Mesenchymal stem cell (in vitro differentiated cells and primary cell): ENCODE measurements at places on chromosomes 3 and 15.
A peak's percentile ranks its signal among the peaks of the same experiment; 100 is the strongest.

GRCh38 chr15:35603301-35603700 lies 57.3 kb upstream of the DPH6 start:
- no peaks in the 10 kb centered on the region for H3K36me3 ChIP-seq
- H3K4me1 ChIP-seq = no peaks in the 10 kb centered on the region
- DNase-seq = peak; percentile 26
- no peak overlapping the region for H3K27ac ChIP-seq

GRCh38 chr3:188646592-188646991 lies 492.6 kb downstream of the LPP start:
- no peaks in the 10 kb centered on the region for H3K4me1 ChIP-seq
- H3K36me3 ChIP-seq = peaks cover 5% of the 10 kb centered on the region
- H3K4me3 ChIP-seq = no peak overlapping the region
- H3K27ac ChIP-seq = no peak overlapping the region
- no peaks in the 10 kb centered on the region for H3K27me3 ChIP-seq
- peak; percentile 59 for DNase-seq

GRCh38 chr3:122668930-122669730 lies 11.5 kb upstream of the PARP14 start:
- H3K36me3 ChIP-seq = no peaks in the 10 kb centered on the region
- H3K27me3 ChIP-seq = no peaks in the 10 kb centered on the region
- H3K27ac ChIP-seq = peak overlapping the region; percentile 68
- DNase-seq = peak; percentile 53
- H3K4me3 ChIP-seq = no peak overlapping the region

- H3K27ac ChIP-seq = no peak overlapping the region
- H3K4me3 ChIP-seq = peak overlapping the region; percentile 52
- no peaks in the 10 kb centered on the region for H3K27me3 ChIP-seq
- DNase-seq = no peak
- no peaks in the 10 kb centered on the region for H3K4me1 ChIP-seq
- no peaks in the 10 kb centered on the region for H3K36me3 ChIP-seq
These were observed 116.2 kb upstream of the SLCO3A1 start for GRCh38 chr15:91737151-91737818.

DNA sequence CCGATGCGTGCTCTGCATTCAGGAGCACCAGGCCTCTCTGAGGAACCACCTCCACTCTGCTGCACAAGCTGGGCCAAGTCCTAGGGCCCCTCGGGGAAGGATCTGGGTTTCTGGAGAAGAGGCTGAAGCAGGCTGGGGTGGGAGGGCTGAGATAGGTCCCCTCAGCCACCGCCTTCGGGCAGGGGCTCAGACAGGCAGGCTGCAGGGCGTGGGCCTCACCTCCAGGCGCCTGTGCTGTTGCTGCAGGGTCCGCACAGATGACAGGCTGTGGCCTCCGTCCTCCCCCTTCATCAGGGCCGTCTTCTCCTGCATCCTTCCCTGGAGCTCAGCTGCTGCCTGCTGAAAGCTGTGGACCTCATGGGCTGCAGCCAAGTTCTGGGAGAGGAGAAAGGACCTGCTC lies 15.2 kb downstream of the PLA2G4B start:
- H3K27ac ChIP-seq = no peak overlapping the region
- peaks cover under 1% of the 10 kb centered on the region for H3K36me3 ChIP-seq
- DNase-seq = no peak
- H3K27me3 ChIP-seq = no peaks in the 10 kb centered on the region

- peaks cover 4% of the 10 kb centered on the region for H3K27me3 ChIP-seq
- no peaks in the 10 kb centered on the region for H3K4me1 ChIP-seq
- no peak for DNase-seq
These were observed 11.4 kb upstream of the PRR20G start for GRCh38 chr3:127299276-127299675.

- no peak overlapping the region for H3K4me3 ChIP-seq
- no peaks in the 10 kb centered on the region for H3K4me1 ChIP-seq
- H3K27me3 ChIP-seq = no peaks in the 10 kb centered on the region
- peak; percentile 32 for DNase-seq
- no peaks in the 10 kb centered on the region for H3K36me3 ChIP-seq
These were observed 118.2 kb upstream of the THBS1 start for GRCh38 chr15:39462691-39463090.

DNA sequence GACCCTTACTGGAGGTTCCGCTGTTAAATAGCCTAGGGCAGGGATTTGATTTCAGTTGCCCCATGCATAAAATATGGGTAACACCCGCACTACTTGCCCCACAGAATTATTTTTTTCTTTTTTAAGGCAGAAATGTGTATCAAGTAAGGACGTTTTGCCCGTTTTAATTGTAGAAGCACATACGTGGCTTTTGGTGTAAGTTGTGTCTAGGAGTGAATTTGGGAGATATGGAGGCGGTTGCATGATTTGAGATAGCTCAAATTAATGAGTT lies 636 bp upstream of the LRRC58 start:
- DNase-seq = no peak
- H3K4me3 ChIP-seq = peak overlapping the region; percentile 97
- peak overlapping the region; percentile 78 for H3K27ac ChIP-seq
- H3K27me3 ChIP-seq = no peaks in the 10 kb centered on the region

DNA sequence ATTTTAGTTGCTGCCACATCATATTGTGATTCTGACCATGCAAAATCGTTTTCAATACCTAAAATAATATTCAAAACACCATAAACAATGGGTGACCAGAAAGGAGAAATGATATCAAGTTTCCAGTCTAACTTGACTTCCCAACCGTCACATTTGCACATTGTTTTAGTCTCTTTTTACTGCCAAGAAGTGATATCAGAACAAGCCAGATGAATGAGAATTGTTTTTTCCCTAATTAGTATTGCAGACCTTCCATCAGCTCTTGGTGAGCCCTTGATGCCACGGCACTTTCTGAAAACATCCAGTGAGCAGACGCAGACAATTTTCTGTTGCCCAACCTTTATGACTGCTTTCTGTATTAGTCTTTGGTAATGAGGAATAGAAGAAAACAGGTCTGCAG lies 62.5 kb downstream of the SPATA16 start:
- no peak overlapping the region for H3K27ac ChIP-seq
- DNase-seq = no peak
- H3K4me1 ChIP-seq = no peaks in the 10 kb centered on the region
- no peak overlapping the region for H3K4me3 ChIP-seq
- no peaks in the 10 kb centered on the region for H3K36me3 ChIP-seq

DNA sequence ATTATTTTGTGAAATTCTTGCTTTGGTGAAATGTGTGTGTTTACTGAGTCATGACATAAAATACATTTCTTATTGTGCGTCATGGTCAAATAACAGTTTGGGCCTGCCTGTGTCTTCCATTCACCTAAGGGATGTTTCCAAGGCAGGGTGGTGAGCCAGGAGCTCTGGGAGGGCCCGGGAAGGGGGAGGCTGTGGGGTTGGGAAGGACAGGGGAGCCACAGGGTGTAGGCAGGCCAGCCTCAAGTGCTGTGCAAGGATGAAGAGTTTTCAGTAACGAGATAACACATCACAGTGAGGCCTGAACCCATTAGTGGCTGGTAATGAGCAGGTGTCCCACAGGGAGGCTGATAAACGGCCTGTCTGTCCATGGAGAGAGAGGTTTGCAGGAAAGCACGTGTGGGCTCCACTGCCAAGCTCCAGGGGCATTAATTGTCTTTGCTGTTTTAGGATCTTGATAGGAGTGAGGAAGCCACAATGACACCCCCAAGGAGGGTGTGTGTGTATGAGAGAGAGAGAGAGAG lies 35.6 kb upstream of the SEC13 start:
- no peak for DNase-seq
- no peak overlapping the region for H3K4me3 ChIP-seq
- no peaks in the 10 kb centered on the region for H3K27me3 ChIP-seq
- H3K36me3 ChIP-seq = no peaks in the 10 kb centered on the region

- no peaks in the 10 kb centered on the region for H3K4me1 ChIP-seq
- H3K4me3 ChIP-seq = no peak overlapping the region
- no peak overlapping the region for H3K27ac ChIP-seq
- no peaks in the 10 kb centered on the region for H3K27me3 ChIP-seq
- DNase-seq = no peak
These were observed 67.3 kb downstream of the THSD4 start for GRCh38 chr15:71182522-71182921.

DNA sequence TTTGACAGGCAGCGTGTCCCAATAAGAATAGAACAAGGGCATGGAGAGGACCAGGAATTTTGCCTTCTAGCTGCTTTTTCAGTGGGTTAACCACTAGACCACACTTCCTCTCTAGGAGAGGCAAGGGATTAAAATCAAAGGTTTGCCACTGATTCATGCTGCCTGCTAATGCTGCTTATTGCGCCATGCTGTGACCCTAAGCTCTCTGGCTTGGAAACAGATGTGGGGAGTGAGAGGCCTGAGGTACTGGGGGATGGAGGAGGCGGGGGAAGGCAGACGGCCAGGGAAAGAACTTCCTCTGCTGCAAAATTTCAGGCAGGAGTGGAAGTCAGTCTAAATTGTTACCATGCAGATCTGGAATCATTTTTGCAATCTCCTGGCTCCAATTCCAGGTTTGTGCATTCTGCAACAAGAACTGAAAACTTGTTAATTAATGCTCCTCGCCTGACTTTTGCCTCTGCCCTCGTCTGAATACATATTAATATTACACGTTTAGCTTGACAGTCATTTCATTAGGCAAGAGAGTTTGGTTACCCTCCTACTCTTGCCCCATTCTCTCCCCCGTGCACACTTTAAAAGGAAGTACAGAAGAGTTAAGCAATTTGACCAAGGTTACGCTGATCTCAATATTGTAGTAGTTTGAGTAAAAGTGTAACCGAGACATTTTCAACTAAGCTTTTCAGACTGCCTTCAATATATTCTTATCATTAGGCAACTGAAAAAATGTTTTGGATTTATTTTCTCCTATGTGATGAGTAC lies 121.7 kb upstream of the SPRED1 start:
- peaks cover 4% of the 10 kb centered on the region for H3K4me1 ChIP-seq
- DNase-seq = peak; percentile 96
- H3K36me3 ChIP-seq = no peaks in the 10 kb centered on the region
- no peaks in the 10 kb centered on the region for H3K27me3 ChIP-seq
- H3K27ac ChIP-seq = no peak overlapping the region

DNA sequence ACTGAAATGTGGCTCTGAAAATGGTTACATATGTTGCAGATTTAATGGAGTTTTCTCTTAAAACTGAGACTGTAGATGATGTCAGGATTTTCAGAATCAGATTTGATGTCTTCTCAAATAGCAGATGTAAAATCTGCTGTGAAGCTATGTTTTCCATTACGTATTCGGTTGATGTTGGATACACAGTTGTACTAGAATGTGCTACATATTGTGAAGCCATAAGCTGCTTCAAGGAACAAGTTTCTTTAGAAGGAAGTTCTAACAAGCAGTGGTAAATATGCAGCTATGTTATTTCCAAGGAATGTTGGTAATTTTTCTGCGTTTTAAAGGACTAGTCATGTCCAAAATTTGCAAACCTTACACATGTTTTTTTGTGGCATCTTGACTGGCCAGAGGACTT lies 197.7 kb downstream of the RBMS3 start:
- H3K27ac ChIP-seq = no peak overlapping the region
- DNase-seq = no peak
- peaks cover 3% of the 10 kb centered on the region for H3K4me1 ChIP-seq
- no peaks in the 10 kb centered on the region for H3K27me3 ChIP-seq
- H3K4me3 ChIP-seq = no peak overlapping the region

DNA sequence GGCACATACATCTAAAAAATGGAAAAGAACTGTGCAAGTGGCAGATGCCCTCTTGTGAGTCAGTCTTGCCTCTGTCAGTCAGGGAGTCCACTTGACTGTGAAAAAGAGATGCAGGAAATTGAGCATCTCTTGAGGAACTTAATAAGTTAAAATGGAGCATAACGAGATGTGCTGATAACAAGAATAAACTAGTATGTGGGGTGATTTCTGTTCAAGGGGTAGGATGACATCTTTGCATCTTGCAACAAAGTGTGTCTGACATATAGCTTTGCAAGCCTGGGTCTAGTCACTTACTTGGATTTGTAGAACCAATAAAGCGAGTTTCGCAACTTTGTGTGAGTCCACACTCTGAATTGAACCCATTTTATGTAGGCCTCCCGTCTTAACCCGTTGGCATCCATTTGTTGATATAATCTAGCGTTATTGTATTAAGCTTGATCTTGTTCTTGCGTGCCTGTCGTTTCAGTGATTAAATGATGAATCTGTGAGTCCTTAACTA lies 2.2 kb downstream of the USP3 start:
- peak; percentile 44 for DNase-seq
- H3K27ac ChIP-seq = no peak overlapping the region
- peak overlapping the region; percentile 90 for H3K4me3 ChIP-seq

- no peaks in the 10 kb centered on the region for H3K27me3 ChIP-seq
- H3K4me1 ChIP-seq = peaks cover 14% of the 10 kb centered on the region
- H3K36me3 ChIP-seq = no peaks in the 10 kb centered on the region
- H3K4me3 ChIP-seq = no peak overlapping the region
These were observed 2.1 kb downstream of the TRANK1 start for GRCh38 chr3:36942638-36943248.

GRCh38 chr3:106249159-106249558 lies 380.3 kb upstream of the CBLB start:
- DNase-seq = peak; percentile 52
- peaks cover 3% of the 10 kb centered on the region for H3K36me3 ChIP-seq
- no peak overlapping the region for H3K27ac ChIP-seq
- H3K4me3 ChIP-seq = no peak overlapping the region
- no peaks in the 10 kb centered on the region for H3K4me1 ChIP-seq

DNA sequence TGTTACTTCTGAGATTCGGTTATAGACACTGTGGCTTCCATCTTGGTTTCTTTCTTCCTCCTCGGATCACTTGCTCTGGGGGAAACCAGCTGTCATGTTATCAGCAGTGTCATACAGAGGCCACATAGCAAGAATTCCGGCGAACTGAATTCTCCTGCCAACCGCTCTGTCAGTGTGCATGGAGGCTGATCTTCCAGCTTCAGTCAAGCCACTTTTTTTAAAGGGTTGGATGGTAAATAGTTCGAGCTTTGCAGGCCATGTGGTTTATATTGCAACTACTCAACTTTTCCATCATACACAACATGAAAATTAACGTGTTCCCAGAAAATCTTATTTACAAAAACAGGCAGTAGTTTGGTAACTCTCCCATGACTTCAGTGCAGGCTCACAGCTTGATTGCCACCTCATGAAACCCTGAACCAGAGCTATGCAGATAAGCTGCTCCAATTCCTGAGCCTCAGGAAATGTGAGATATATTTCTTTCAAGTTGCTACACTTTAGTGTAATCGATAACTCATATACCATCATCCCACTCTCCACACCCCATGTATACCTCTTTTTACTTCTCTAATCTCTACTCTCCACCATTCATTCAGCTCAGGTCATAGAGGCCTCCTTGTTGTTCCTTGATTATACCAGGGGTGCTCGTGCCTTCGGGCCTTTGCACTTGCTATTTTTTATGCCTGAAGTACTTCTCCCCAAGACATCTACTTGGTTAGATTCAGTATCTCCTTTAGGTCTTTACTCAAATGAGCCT lies 7.2 kb downstream of the RPL22L1 start:
- DNase-seq = no peak
- no peaks in the 10 kb centered on the region for H3K4me1 ChIP-seq
- H3K27ac ChIP-seq = no peak overlapping the region
- H3K36me3 ChIP-seq = peaks cover 30% of the 10 kb centered on the region
- no peak overlapping the region for H3K4me3 ChIP-seq

- peak overlapping the region; percentile 87 for H3K4me3 ChIP-seq
- H3K27ac ChIP-seq = no peak overlapping the region
- peaks cover 37% of the 10 kb centered on the region for H3K36me3 ChIP-seq
These were observed 1.9 kb downstream of the CAPN7 start for GRCh38 chr3:15207836-15208504.
